Mucosa of descending colon (tissue), 3 donors: ENCODE measurements at places on chromosomes 6 and 20.

DNA sequence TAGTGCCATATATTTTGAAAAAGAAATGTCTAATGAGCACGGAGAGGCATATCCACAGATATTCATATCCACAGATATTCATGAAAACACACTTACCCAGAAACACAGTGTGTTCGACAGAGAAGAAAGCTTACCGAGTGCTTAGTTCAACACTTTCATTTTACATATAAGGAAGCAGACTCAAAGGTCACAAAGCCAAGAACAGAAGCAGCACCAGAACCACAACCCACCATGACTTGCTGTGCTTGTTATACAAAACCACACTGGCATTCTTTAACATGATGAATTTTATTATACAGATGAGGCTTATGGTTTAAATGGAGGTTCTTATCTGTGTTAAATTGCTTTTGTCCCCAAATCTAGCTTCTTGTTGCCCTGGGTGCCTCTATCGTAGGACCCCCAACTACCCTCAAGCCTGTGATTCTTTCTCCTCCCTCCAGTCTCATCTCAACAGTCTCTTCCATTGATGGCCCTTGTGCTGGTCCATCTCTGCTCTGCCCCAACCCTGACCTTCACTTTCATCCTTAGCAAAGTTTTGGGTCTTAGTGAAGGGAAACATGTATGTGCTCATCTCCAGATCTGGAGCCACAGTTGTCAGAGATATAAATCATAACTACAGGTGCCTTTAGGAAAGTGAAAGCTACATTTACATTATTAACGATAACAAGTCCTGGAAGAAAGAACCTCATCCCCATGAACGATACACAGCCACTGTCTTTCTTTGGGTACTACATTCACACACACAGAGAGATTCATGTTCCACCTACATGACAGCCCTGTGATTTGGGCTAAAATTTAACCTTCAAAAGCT is 40.0 kb downstream of the SF3B5 start:
- no peak for DNase-seq

- DNase-seq, result no peak
These were observed 48.1 kb downstream of the SLC22A3 start for GRCh38 chr6:160396292-160396691.

GRCh38 chr6:34223381-34223955 is 13.2 kb upstream of the HMGA1 start:
- peak; percentile 71 for DNase-seq

- DNase-seq, result no peak
These were observed 14.9 kb downstream of the FYN start for GRCh38 chr6:111858347-111858746.

- no peak for DNase-seq
These were observed 526.5 kb downstream of the NKAIN2 start for GRCh38 chr6:124330197-124330596.

- DNase-seq, result peak; percentile 32
These were observed 55.9 kb downstream of the ANKEF1 start for GRCh38 chr20:10090588-10091166.

GRCh38 chr6:938271-938905 is 245.4 kb upstream of the EXOC2 start:
- DNase-seq, result no peak

DNA sequence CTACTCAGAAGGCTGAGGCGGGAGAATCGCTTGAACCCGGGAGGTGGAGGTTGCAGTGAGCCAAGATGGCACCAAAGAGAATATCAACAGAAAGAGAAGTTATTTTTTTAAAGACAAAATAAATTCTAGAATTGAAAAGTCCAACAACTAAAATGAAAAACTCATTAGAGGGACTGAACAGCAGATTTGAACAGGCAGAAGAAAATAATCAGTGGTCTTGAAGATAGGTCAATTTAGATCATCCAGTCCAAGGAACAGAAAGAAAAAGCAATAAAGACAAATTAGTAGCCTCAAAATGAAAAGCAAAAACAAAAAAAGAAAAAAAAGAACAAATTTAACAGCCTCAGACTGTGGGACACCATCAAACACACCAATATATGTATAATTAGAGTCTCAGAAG is 6.0 kb downstream of the UQCC1 start:
- no peak for DNase-seq

GRCh38 chr20:24744747-24745146 is 204.3 kb upstream of the CST7 start:
- no peak for DNase-seq

- no peak for DNase-seq
These were observed 25.1 kb downstream of the TRIM27 start for GRCh38 chr6:28898710-28898965.

DNA sequence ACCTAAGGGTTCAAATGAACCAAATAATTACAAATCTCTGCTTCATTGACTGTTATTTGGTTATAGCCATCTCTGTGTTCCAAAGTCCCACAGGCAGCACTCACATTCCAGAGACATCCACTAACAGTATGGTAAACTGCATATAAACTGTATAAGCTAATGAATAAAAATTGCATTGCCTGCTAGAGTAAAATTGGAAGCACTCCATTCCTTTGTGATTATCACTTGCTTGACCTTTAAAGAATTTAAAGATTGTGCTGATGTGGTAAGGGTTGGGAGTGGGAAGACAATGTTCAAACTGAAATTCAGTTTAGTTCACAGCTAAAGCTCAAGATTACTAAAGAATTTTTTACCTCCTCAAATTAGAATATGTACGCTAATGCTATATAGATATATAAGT is 31.0 kb upstream of the OSTM1 start:
- no peak for DNase-seq

GRCh38 chr6:33758815-33759216 is 12.1 kb upstream of the IP6K3 start:
- no peak for DNase-seq

- DNase-seq, result no peak
These were observed 61.4 kb downstream of the DNAH8 start for GRCh38 chr6:38776515-38776914.

DNA sequence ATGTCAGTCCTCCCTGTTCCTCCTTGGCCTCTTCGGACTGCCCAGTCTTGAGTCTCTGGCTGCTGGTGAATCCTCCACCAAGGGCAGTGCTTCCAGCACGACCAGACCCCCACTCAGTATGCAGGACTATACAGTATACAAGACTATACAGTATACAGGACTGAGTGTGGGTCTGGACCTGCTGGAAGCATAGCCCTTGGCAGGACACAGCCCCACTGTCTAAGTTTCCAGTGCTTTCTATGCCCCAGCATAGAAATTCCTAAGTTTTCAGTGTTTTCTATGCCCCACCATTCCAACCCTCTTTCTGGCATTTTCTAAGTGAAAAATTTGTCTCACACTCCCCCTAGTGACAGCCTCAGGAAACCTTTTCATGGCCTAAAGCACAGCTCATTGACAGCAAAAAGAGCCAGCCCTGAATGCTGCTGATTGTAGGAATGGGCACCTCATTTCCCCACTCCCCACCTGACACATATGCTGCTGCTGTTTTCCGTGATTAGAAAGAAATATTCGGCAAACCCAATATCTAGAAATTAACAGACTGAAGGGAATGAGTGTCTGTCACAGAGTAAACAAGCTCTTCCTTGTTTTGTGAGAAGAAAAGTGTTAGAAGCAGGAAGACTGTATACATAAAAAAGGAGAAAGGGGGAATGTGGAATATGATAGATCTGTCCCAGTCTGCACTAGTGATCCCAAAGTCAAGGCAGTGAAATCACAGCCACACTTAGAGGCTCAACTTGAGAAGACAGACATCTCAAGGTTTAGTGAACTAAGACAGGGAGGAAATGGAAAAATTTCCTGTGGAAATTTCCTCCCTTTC is 206.9 kb downstream of the IBTK start:
- peak; percentile 52 for DNase-seq

DNA sequence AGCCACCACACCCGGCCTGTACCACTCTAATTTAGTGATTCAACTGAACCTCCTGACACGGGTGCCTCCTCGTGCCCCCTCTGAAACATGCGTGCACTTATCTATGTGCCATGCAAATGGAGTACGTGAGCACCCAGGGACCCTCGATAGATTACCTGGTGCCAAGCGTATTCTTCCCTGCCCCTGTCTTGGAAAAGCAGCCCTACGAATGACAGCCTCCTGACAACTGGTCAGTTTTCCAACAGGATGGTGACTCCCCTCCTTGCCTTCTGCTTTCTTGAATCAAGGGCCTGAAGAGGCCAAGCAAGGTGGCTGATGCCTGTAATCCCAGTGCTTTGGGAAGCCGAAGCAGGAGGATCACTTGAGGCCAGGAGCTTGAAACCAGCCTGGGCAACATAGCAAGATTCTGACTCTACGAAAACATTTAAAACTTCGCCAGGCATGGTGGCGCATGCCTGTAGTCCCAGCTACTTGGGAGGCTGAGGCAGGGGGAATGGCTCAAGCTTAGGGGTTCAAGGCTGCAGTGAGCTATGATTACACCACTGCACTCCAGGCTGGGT is 25.4 kb upstream of the SYNJ2 start:
- no peak for DNase-seq

GRCh38 chr6:120304223-120304622 is 954.7 kb upstream of the MAN1A1 start:
- DNase-seq, result no peak

DNA sequence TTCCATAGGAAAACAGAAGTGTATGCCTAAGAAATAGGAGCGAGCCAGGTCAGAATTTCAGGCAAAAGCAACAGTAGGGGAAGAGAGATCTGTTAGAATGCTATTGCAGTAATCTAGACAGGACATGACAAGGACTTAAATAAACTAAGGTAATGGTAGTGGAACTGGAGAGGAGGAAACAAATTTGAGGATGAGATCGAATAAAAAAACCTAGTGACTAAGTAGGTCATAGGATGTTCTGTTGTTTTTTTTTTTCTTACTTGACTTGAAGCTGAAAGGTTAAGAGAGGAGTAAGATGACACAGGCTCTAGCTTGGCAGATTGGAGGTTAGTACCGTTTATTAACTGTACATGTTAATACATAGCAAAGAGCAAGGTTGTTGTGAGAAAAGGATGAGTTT is 28.6 kb downstream of the ORC3 start:
- no peak for DNase-seq

DNA sequence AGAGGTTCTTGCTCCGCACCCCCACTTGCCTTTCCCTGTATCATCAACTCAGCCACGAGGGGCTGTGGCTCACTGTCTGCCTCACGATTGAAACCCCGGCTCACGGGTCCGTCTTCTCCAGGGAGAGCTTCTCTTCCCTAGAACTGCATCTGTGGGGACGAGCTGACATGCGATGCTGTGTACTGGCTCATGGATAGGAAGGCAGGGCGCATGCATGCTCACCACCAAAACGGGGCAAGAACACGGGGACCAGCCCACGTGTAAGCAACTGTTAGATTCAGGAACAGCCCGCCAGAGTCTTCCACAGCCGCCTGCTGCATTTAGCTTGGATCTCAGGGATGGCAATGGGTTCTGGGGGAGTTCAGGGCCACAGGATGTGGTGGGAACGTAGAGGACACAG is 275.9 kb upstream of the CDH4 start:
- no peak for DNase-seq

DNA sequence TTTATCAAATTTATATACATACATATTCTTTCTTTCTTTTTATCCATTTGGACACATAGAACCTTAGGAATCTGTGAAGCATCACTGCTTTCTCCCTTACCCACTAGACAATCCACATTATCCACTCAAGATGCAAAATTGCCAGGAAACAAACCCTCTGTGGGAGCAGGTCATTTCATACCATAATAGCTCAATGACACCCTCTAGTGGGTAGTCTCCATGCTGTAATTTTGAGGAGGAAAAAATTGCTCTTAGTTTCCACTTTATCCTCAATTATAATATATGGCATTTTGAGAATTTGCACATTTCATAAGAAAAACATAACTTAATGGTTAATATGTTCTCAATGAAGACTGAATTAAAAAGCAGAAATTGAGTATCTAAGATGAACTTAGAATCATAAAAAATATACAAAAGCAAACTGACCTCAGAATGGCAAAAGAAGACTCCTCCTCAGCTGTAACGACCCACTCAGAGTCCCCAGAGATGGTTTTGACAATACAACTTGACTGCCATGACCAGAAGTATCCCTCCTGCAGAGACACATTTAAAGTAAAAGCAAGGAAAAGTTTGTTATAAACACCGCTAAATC is 164.1 kb downstream of the FRK start:
- peak; percentile 22 for DNase-seq

DNA sequence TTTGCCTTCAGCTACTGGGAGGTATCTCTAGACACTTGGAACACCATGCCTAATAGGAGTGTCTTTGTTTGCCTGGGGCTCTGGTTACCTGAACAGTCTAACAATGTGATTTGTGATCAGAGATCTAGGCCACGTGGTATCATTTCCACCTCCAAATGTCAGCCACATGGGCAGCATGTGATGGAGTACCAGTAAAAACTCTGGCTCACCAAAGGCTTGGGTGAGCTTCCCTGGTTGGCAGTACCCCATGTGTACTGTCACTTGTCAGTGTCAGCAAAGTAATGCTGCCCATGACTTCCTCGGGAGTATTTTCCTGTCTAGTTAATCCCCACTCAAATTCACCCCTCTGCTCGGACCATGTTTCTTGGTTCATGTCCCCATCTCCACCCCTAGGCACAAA is 195.2 kb upstream of the LRFN2 start:
- DNase-seq, result no peak

GRCh38 chr6:16098211-16098610 is 30.7 kb upstream of the MYLIP start:
- DNase-seq, result no peak

DNA sequence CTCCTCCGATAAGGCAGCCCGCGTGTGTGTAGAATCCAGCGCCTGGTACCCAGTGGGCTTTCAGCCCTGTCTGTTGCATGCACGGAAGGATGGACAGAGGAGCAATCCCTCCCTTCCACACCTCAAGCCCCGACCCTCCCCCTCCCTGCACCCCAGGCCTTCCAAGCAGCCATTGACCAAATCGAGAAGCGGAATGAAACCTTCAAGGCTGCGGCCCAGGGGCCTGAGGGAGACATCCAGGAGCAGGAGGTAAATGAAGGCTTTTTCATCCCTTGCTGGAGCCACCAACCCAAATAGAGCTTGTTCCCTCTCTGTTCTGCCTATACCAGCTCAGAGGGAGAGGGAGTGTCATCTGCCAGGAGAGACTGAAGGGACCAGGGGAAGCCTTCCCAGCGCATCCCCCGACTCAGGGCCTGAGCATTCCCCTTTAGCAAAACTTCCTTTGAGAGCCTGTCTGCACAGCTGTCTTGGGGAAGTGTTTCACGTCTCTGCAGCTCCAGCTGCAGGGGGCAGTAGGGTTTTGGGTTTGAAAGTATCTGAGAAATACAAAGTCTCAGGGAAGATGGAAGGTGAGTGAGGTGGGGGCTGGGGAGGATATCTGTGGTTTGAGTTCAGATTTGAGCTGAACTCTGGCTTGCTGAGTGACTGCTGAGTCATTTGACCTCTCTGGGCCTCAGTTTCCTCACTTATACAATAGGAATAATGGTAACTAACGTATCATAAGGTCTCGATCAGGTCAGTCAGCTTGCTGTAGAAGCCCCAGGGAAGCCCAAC is 16.1 kb downstream of the FGD2 start:
- DNase-seq, result peak; percentile 37

DNA sequence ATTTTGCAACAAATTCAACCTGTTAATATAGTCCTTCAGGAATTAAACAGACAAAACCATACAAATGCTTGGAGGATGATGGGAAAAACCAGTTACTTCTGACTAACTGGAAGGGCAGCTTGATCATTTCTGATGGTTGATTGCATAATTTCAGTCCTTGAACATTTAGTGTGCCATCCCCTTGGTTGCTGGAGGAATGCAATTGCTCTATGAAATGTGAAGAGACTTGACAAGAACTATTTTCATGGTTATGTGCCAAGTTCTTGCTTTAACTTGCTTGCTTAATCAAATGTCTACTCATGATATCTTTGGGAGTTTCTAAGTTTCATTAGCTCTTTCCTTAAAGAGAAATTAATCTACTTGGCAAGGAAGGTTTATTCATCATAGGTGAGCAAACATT is 45.2 kb downstream of the ANKEF1 start:
- no peak for DNase-seq

- peak; percentile 45 for DNase-seq
These were observed 285.8 kb upstream of the SUPT3H start for GRCh38 chr6:45663251-45664221.
